ENCODE measurements at places on chromosomes 2 and 18. TPM values are rescaled to one million over a fixed set of nuclear protein-coding genes. Genes with fewer than 3 reads are reported as not detected.

The ST6GAL2 gene
- total RNA-seq: 83.8 TPM

The VWC2L gene
- 1.6 TPM for total RNA-seq

- no peak for DNase-seq
Observed at GRCh38 chr18:44286049-44286448, 394.6 kb upstream of the SETBP1 start.

The FOXI3 gene
- 2.3 TPM for total RNA-seq

- DNase-seq: no peak
Observed at GRCh38 chr2:160666154-160667060, 172.8 kb upstream of the RBMS1 start.

- DNase-seq: no peak
Observed at GRCh38 chr18:31791817-31792579, 31.3 kb upstream of the SLC25A52 start.

DNA sequence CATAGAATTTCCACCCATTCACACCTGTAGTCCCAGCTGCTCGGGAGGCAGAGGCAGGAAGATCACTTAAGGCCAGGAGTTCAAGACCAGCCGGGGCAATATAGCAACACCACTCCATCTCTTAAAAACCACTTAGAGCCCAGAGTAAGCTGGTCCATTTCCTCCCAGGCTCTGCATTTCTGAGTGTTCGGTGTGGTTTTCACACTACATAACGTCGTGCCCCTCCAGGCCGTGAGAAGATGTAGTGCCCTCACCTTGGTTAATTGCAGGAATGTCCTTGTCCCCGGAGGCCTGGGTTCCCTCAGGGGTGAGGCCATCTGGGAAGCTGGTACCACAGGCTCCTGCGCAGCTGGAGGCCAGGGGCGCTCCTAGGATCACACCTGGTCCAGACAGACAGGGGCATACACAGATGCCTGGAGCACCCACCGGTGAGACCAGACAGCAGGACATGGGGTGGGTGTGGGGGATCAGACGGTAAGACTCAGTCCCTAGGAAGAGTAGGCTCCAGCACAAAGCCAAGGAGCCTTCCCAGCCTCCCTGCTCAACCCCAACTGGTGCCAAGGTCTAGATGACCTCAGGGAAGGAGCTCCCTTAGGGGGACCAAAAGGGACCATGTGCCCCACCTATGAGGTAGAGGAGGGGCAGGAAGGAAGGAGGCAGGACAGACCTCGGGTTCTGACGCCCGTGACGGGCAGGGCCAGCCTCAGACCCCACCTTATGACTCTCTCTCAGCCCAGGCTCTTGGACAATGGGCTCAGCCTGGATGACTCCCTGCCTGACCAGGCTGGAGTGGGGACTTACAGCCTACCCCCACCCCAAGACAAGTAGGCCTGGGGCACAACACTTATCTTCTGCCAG lies 752 bp downstream of the ASTL start:
- no peak for DNase-seq

The TPO gene
- 5.6 TPM for total RNA-seq

DNA sequence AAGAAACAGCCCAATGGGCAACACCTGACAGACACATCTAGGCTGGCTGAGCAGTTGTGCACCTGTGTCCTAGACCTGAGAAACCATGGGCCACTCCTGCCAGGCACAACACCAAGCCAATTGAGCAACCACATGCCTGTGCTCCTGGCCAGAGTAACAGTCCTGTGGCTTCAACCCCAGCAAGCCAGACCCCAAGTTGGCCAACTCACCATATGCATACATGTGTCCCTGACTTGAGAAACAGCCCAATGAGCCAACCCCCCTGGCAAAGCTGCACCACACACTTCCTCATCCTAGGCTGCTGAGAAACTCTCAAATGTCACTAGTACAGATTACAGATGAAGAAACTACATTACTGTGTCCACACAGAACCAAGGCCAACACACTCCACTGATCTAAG lies 36.6 kb downstream of the USP34 start:
- no peak for DNase-seq

- DNase-seq: no peak
Observed at GRCh38 chr2:99772591-99773331, 282.9 kb upstream of the REV1 start.

- DNase-seq: no peak
Observed at GRCh38 chr2:154600927-154601494, 97.5 kb upstream of the KCNJ3 start.

The CHRNG gene
- not detected for total RNA-seq

The RHOB gene
- total RNA-seq: 244 TPM

GRCh38 chr2:137888845-137889244 lies 75.4 kb upstream of the HNMT start:
- DNase-seq: peak; percentile 59

- DNase-seq: peak; percentile 26
Observed at GRCh38 chr2:197255543-197255942, 55.0 kb downstream of the ANKRD44 start.

DNA sequence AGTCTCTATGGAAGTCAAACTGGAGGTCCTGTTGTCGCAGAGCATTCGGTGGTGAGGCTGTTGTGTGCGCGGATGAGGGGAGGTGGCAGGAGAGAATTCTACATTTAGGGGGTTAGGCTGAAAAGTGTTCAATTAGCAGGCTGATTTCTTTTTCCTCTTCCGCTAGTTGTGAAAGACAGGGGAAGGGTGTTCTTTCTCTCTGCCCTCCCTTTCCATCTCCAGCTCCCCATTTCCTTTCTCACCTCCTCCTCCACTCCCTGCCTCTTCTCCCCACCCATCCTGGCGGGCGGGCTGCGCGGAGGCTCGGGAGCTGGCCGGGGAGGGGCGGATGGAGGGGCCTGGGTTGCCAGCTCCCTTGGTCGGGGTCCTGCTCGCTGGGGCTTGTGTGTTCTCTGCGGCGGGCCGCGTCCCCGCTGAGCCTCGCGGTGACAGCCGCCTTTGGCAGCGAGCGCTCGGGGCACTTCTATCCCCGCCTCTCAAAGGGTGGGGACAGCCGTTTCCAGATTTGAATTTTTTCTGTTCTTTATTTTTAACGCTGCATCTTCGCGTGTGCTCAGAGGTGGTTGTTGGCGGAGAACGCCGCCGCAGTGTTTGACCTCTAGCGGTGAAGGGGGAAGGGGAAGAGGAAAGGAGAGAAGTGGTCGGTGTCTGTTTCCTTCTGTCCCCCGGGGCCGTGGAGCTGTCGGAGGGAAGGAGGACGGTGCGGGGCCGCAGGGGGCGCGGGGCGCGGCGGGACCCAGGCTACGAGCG lies 3.6 kb downstream of the SOX11 start:
- DNase-seq: no peak

DNA sequence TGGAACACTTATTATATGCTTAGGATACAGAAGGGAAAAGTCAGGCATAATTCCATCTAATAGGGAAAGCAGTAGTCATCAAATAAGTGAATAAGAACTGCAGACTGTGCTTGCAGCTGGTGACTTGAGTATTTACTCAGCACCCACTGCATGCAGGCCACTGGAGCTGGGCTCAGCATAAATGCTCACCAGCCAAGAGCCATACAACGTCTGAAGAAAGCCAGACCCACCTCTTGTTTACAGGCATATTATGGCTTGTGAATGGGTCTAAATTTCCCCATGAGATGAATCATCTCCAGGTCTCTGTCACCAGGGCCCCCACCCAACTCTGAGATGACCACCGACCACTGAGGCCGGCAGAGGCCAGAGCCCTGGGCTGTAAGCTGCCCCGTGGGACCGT lies 123.8 kb upstream of the PKDCC start:
- no peak for DNase-seq
